ENCODE measurements at places on chromosomes 11 and 22.

DNA sequence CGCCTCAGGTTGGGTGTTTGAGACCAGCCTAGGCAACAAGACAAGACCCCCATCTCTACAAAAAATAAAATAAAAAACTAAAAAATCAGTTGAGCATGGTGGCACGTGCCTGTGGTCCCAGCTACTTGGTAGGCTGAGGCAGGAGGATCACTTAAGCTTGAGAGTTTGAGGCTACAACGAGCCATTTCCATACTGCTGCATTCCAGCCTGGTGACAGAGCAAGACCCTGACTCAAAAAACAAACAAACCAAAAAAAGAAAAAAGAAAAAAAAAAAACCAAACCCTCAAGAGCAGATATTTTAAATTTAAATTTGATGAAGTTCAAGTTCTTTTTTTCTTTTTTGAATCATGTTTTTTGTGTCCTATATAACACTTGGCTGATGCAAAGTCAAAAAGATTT is 7.2 kb upstream of the CCDC83 start:
- DNase-seq, result no peak

DNA sequence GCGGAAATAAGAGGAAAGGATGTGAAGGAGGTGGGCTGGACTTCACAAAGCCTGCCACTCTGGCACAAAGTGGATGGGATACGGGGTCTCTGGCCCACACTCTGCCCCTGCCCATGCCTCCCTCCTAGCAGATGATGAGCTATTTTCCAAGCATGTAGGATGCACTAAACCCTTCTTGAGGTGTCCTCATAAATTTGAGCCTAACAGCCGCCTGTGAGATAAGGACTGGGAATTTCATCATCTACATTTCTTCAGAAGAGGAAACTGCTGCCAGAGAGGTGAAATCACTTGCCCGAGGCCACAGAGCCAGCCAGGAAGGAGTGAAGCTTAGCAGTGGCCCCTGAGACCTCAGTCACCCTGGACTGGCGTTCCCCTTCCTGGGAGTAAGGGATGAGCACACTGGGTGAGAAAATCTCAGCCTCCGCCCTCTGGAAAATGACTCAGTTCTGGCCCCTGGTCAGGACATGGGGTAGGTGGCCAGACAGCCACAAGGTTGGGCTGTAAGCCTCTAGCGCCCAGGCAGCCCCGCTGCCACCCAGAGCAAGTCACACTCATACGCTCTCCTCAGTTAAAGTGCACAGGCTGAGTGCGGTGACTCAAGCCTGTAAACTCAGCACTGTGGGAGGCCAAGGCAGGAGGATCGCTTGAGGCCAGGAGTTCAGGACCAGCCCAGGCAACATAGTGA is 27.9 kb downstream of the MB start:
- no peak for DNase-seq

GRCh38 chr11:17013548-17014320 is 480 bp downstream of the PLEKHA7 start:
- no peak for DNase-seq

DNA sequence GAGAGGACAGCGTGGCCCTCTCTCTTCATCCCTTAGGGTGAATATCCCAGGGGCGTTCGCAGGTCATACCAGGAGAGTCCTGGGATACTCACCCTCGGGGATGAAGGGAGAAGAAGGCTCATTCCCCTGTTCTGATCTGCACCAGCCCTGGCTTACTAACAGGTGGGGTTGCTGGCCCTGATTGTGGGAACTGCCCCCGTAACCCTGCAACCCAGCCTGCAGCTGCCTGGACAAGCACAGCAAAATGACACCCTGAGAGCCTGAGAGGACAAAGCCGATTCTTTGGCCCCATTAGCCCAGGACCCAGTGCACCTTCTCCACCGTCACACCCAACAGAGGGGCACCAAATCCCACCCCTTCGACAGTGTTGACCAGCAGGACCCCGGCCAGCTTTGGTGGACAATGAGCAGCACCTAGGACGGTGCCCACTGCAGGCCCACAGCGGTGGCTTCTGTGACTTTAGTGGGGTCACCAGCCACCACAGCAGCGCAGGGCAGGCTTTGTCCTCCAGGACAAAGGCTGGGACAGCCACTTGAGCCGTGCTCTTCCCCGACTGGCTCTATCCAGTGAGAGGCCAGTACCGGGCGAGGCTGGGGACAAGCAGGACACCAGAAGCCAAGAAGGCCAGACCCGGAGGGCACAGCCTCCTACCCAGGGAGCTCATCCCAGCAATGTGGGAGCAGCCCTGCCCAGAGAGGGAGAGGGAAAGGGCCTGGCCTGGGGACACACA is 98.5 kb upstream of the RTL6 start:
- no peak for DNase-seq
